ENCODE measurements at places on chromosomes 11 and 22.

DNA sequence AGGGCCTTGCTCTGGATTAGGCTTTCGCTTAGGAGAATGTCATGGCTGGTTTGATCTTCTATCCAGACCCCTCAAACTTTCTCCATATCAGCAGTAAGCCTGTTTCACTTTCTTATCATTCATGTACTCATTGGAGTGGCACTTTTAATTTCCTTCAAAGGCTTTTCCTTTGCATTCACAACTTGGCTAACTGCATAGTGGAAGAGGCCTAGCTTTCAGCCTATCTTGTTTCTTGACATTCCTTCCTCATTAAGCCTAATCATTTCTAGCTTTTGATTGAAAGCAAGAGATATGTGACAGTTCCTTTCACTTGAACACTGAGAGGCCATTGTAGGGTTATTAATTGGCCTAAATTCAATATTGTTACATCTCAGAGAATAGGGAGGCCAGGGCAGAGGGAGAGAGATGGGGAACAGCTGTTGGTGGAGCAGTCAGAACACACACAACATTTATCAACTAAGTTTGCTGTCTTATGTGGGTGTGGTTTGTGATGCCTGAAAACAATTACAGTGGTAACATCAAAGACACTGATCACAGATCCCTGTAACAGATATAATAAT is 37.7 kb upstream of the APOBEC3A start:
- DNase-seq, result no peak

DNA sequence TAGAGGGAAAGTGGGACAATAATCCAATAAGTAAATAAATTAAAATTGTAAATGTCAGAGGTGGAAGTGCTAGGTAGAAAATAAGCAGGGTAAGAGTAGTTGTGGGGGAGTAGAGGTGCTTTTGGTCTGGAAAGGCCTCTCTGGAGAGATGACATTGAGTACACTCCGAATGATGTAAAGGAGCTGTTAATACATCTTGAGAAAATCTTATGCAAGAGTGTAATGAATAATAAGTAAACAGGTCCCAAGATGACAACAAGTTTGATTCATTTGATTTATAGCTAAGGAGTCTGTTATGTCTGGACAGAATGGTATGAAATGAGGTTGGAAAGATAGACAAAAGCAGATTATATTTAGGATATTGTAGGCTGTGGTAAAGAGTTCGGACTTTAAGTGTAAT is 87.5 kb downstream of the TMEM135 start:
- no peak for DNase-seq

DNA sequence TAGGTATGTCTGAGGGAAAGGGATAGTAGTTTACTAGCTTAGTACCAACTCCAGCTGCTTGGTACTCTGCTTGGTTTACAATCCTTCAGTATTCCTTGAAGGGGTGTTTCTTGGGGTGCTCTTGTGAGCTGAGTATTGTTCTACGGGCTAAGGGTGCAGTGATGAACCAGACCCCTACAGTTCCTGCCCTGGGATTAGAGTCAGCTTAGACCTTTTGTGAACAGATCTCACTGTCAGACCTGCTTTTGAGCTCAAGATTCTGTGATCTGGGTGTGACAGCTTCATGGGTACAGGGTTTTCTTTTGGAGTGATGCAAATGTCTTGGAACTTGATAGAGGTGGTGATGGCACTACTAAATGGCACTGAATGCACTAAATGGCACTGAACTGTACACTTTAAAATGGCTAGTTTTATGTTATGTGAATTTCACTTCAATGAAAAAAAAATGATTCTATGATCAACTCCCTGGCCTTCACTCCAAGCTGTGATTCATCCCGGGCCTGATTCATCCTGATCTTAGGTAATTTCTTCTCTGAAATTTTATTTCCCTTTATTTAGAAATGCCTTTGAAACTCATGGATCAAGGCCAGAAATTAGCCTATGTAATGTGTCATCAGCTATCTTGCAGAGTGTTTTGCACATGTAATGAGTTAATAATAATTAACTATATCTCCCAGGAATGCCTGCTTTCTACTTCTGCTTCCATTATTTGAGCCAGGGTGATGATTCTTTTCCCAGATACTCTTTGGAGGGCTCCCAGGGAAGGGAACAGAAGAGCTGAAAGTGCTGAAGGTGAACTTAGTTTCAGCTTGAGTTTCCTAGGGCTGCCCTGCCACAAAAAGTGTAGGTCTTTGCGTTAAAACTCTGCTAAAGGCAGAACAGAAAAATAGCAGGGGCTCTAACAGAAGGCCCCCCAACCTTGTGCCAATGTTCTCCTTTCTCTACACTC is 87.9 kb downstream of the NCAM1 start:
- DNase-seq, result no peak

DNA sequence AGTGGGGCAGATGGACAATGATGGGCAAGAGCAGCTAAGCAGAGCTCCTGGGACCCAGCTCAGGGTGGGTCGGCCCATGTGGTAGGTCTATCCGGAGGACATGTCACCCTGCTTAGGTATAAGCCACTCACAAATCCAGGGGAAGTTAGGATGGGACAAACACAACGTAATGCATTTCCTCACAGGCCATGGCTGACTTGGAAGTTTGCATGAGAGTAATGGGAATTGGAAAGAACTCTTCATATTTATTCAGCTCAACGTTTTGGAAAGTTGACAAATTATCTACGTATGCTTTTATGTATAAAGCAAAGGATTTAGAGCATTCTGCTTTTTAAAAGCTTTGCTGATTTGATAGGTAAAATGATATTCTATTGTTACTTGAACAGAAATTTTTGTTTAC is 74.9 kb downstream of the SMCO4 start:
- no peak for DNase-seq

GRCh38 chr11:15589070-15589626 is 474.4 kb downstream of the INSC start:
- DNase-seq, result no peak

- no peak for DNase-seq
These were observed 3.3 kb downstream of the CD248 start for GRCh38 chr11:66313321-66314185.

DNA sequence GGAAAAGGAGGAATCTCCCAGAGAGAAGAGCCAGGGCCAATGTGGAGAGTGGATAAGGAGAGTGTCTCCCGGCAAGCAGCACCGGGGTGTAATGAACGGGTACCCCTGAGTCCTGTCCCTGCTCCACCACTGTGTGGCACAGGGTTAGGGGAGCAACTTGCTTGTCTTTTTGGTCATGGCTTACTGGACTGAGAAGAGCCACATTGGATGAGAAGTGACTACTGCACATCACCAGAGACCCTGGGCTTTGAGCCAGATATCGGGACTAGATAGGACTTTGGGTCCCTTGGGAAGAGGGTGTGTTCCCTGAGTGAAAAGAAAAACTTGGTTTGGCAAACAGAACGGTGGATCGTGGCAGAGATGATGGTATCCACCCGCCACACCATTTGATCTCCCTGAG is 24.6 kb downstream of the SDHAF2 start:
- DNase-seq, result no peak

DNA sequence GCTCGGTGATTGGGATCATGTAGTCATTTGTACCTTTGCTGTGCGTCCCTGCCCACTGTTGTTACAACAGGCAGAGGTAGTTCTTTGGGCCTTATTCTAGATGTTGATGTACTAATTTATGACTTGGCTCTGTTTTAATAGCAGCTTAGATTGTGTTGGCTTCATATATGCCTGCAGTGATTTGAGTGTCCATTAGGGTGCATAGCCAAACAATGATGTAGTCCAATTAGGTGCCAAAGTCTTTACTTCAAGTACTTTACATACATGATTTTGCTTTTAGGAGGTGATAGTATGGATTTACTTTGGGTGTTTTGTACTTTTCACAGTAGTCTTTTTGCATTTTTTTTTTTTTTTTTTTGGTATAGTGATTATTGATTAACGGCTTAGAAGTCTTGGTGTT is 46.4 kb downstream of the PPP6R3 start:
- DNase-seq, result no peak

GRCh38 chr11:5527716-5528115 is 11.2 kb upstream of the UBQLNL start:
- DNase-seq, result peak; percentile 53

DNA sequence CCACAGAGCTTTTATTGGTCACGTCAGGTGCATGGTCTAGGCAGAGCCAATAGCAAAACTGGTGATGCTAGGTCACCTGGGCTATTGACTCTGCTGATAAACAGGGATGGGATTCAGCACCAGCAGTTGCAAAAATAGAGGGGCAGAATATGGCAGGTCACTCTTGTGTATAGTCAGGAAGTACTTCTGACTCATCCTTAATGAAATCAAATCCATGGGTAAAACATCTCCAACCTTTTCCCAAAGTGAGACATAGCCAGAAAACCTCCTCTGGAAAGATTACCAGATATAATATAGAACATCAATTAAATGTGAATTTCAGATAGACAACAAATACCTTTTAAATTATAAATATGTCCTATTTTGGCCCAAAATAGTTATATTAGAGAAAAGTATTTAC is 383.2 kb downstream of the METTL15 start:
- DNase-seq, result no peak

Data from hematopoietic multipotent progenitor cell treated with erythropoietin and hydrocortisone succinate and interleukin-3 and kit ligand, for 6 days (in vitro differentiated cells).